Hematopoietic multipotent progenitor cell treated with erythropoietin and hydrocortisone succinate and interleukin-3 and kit ligand, for 8 days (in vitro differentiated cells): ENCODE measurements at places on chromosomes 16 and 17.

- no peak for DNase-seq
These were observed 5.8 kb upstream of the CCDC182 start for GRCh38 chr17:57750895-57751294.

DNA sequence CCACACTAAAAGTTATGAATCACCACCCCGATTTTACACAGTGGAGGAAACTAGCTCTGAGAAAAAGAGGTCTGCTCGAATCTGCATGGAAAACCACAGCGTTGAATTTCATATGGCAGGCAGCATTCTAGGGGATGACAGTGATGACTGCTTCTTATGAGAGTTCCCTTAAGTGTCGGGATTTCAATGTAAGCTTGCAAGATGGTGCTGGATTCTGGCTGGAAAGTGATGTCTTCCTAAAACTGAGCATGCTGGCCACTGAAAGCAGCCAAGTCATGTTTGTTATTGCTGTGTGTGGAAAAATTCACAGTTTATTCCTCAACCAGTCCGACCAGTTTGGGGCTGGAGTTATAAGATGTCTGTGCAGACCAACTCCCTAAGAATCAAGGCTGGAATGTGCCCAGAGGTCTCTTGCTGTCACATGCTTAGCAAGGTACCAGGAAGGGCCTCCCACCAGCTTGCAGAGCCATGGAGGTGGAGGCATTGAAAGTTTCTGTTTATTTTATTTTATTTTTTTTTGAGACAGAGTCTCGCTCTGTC is 37.2 kb upstream of the GAN start:
- DNase-seq: no peak

GRCh38 chr16:55255733-55256282 is 68.2 kb upstream of the IRX6 start:
- no peak for DNase-seq

GRCh38 chr17:77212081-77212832 is 71.5 kb downstream of the SEC14L1 start:
- DNase-seq: no peak

DNA sequence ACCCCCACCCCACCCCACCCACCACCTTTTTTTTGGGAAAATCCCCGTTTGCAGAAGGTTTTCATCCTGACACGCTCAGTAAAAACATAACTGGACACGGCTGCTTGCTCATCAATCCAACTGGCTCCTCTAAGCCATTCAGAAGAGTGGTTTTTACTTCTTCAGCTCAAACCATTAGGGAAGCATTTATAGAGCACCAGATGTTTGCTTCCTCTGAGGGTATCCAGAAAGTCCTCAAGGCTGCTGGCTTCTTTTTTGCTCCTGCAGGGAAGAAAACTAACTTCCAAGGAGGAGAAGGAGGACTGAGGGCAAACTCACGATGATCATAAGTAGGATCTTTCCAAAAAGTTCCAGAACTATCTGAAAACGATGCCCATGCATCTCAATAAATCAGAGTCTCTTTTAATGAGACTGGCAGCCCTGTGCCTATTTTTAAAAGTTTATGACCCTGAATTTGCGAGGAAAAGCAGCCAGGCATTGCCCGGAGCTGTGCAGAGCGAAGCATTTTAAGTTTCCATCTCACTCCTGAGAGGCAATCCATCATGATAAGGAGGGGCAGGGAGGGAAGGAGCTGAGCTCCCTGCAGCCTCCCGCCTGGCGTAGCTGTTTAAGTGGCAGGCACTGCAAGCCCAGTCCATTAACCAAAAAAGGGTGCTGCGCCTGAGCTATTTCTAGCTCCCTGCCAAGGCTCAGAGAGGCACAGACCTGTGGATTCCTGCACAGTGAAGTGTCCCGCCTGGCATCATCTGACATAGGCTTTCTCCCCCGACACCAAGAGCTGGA is 146.3 kb upstream of the FOXF1 start:
- no peak for DNase-seq

GRCh38 chr17:82623707-82624106 is 24.5 kb downstream of the WDR45B start:
- DNase-seq: peak; percentile 47

- DNase-seq: no peak
These were observed 238.8 kb downstream of the ZNF423 start for GRCh38 chr16:49617016-49617629.

GRCh38 chr17:40534371-40535189 is 30.7 kb downstream of the CCR7 start:
- no peak for DNase-seq

DNA sequence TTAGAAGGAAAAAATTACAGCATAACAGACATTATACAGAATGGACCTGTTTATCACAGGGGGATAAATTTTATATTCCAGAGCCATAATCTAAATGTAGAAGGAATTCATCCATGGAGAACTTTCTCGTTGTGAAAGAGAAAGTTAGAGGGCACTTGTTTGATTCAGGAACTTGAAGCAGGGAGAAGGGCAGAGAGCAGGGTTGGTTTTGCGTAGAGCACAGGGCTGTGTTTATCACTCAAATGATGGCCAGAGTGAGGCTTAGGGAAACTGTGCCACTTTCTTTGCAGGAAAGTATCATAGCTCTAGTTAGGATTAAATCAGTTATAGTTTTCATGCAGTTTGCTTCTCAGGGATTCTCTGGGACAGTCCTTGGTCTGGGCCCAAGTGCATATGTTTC is 29.1 kb upstream of the MED13 start:
- DNase-seq: no peak

GRCh38 chr17:56658648-56659047 is 65.1 kb downstream of the NOG start:
- DNase-seq: no peak

- peak; percentile 67 for DNase-seq
These were observed 75.3 kb upstream of the AMZ2 start for GRCh38 chr17:68172461-68172954.

- no peak for DNase-seq
These were observed 67.2 kb downstream of the RPTOR start for GRCh38 chr17:80611816-80612215.

GRCh38 chr17:50805486-50805885 is 29.9 kb upstream of the WFIKKN2 start:
- DNase-seq: no peak

GRCh38 chr16:58127634-58128033 is 1.5 kb downstream of the CFAP20 start:
- peak; percentile 27 for DNase-seq

DNA sequence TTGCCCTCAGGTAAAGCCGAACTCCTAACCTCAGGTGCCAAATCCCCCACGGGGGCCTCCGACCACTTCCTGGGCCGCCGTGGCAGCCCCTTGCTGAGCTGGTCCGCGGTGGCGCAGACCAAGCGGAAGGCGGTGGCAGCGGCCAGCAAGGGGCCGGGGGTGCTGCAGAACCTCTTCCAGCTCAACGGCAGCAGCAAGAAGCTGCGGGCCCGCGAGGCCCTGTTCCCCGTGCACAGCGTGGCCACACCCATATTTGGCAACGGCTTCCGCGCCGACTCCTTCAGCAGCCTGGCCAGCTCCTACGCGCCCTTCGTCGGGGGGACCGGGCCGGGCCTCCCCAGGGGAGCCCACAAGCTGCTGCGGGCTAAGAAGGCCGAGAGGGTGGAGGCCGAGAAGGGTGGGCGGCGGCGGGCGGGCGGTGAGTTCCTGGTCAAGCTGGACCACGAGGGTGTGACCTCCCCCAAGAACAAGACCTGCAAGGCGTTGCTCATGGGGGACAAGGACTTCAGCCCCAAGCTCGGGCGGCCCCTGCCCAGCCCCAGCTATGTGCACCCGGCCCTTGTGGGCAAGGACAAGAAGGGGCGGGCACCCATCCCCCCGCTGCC is 51.6 kb downstream of the ACTG1 start:
- no peak for DNase-seq

- DNase-seq: no peak
These were observed 1.3 kb upstream of the RDM1 start for GRCh38 chr17:35931794-35932425.

DNA sequence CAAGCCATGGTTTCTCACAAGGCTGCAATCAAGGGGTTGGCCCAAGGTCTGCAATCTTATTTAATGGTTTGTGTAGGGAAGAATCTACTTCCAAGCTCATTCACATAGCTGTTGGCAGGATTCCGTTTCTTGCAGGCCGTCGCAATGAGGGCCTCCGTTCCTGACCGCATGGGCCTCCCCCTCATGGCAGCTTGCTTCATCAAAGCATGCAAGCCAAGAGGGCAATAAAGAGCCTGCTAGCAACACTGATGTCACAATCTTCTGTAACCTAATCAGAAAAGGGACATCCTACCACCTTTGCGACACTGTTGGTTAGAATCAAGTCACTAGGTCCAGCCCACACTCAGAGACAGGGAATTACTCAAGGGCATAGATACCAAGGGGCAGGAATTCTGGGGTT is 95.5 kb downstream of the CCT6B start:
- DNase-seq: peak; percentile 10

GRCh38 chr16:72139908-72140307 is 32.0 kb downstream of the PMFBP1 start:
- no peak for DNase-seq

DNA sequence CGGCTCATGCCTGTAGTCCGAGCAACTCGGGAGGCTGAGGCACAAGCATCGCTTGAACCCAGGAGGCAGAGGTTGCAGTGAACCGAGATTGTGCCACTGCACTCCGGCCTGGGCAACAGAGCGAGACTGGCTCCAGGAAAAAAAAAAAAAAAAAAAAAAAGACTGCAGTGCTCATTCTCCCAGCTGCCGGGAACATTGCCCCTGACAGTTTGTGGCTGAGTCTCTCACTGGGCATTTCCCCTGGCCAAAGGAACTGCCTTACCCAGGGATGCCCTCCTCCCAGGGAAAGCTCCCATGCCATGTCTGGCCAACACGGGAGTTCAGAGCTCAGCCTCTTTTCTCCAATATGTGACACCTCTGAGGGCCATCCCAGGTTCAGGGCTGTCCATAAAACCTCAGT is 21.3 kb upstream of the USP10 start:
- no peak for DNase-seq

GRCh38 chr16:27449434-27450195 is 47.6 kb downstream of the IL21R start:
- DNase-seq: no peak

DNA sequence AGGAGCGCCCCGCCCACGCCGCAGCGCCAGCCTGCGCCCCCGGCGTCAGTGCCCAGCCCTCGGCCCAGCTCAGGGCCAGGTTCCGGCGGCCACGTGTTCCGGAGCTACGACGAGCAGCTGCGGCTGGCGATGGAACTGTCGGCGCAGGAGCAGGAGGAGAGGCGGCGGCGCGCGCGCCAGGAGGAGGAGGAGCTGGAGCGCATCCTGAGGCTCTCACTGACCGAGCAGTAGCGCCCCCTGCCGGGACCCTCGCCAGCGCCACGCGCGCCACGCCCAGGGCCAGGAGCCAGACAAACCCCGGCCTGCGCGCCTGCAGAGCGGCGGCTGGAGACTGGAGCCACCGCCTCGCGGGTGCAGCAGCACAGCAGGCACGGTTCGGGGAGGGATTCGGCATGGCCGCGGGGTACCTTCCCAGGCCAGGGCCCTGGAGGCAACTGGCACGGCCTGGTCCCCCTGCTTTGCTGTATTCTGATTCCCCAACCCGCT is 9.3 kb downstream of the CORO6 start:
- peak; percentile 90 for DNase-seq

DNA sequence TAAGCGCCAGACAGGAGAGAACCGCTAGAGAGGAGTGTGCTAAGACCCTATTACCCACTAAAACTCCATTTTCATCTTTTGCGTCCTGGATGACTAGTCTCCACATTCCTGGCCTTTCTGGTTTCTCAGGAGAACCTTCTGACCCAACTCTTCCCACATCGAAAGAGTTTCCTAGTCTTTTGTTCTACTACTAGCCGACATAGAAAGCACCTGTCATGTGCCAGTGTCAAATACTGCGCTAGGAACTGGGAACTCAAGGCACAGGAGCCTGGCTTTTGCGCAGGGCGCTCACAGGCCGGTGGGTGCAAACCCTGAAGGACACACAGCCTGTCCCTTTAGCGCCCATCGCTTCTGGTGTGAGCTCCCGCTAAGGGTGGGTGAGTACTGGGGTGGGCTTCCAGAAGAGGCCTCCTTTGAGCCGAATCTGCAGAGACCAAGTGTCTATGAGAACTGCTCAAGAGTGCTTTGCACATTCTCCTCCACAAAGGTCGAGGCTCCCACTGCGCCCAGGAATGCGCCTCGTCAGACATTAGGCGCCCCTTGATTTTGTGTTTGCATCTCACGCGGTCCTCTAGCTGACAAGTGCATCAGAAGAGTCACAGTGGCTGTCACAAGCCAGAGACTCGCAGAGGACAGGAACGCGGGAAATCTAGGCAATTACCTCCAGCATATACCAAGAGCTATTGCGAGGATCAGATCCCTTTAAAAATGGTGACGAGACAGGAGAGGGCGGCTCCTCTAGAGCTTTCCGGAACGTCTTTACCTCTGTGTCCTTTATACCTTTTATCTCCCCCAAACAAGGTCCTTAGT is 2.0 kb upstream of the PSMB3 start:
- peak; percentile 45 for DNase-seq

GRCh38 chr17:48225725-48226567 is 118.4 kb downstream of the SNX11 start:
- DNase-seq: no peak

DNA sequence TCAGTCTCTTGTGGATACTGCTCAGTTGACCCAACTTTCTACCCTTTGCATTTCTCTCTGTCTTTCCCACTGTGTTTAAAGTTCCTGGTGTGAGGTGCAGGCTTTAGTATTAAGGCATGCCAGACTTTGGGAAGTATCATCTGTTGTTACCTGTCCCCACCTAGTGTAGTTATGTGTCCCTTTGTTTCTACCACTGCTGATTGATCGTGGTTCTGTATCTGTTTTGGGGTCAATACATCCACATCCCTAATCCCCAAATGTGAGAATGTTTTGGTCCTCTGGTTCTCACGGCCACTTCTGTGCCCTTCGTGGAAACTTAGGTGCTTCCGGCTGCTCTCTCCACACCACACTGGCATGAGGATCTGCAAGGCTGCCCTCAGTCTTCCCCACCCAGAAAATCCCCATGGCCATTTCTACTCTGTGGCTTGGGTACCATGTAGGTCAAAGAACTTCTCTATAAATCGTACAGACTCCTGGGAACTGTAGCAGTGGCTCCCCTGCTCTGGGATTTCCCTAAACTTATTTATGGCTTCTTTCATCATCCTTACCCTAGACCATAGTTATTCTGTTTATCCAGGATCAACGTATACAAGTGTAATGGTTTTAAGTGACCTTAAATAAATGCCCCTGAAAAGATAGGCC is 443.2 kb downstream of the XYLT1 start:
- no peak for DNase-seq

DNA sequence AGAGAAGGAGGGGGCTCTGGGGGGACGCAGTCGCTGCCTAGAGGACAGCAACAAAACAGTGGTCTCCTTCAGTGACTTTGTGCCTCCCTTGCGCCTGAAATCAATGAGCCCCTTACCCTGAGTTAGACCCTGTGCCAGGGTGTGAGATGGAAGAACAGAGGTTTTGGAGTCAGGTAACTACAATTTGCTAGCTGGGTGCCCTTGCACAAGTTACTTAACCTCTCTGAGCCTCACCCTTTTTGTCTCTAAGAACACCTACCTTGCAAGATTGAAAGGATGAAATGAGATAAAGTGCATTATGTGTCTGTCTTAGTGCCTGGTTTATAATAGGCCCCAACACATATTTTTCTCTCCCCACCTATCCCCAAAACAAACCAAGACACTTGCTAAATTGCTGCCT is 9.9 kb downstream of the RND2 start:
- no peak for DNase-seq
